Hypothalamus (tissue), 51 donors: ENCODE measurements at places on chromosomes 16 and 17.

- no peak for DNase-seq
Measured at GRCh38 chr17:52181782-52182181, 23.3 kb upstream of the CA10 start.

DNA sequence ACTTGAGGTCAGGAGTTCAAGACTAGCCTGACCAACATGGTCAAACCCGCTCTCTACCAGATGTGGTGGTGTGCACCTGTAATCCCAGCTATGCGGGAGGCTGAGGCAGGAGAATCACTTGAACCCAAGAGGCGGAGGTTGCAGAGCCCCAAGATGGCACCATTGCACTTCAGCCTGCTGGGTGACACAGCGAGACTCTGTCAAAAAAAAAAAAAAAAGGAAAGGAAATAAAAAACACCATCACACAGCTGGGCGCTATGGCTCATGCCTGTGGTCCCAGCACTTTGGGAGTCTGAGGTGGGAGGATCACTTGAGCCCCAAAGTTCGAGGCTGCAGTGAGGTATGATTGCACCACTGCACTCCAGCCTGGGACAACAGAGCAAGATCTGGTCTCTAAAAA lies 13.3 kb upstream of the SBK1 start:
- DNase-seq = no peak

- DNase-seq = no peak
Measured at GRCh38 chr17:81457917-81458555, 54.6 kb downstream of the ACTG1 start.

- no peak for DNase-seq
Measured at GRCh38 chr17:17453088-17453487, 23.7 kb upstream of the MED9 start.

DNA sequence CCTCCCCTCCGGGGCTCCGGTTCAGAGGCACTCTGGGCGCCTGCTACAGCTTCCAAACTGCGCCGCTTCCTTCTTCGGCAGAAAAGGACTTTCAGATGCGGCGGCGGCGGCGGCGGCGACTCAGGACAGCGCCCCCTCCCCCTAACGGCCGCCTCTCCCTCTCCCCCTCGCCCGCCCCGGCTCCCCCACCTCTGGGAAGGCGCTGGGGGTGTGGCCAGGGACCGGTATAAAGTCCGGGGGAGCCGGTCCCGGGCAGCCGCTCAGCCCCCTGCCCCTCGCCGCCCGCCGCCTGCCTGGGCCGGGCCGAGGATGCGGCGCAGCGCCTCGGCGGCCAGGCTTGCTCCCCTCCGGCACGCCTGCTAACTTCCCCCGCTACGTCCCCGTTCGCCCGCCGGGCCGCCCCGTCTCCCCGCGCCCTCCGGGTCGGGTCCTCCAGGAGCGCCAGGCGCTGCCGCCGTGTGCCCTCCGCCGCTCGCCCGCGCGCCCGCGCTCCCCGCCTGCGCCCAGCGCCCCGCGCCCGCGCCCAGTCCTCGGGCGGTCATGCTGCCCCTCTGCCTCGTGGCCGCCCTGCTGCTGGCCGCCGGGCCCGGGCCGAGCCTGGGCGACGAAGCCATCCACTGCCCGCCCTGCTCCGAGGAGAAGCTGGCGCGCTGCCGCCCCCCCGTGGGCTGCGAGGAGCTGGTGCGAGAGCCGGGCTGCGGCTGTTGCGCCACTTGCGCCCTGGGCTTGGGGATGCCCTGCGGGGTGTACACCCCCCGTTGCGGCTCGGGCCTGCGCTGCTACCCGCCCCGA lies at the start of gene IGFBP4:
Gene IGFBP4, plus strand, starts transcription at position 255 of the 792 bp plus-strand sequence. Its CDS starts 286 bp downstream, at position 541.
- peak; percentile 50 for DNase-seq

DNA sequence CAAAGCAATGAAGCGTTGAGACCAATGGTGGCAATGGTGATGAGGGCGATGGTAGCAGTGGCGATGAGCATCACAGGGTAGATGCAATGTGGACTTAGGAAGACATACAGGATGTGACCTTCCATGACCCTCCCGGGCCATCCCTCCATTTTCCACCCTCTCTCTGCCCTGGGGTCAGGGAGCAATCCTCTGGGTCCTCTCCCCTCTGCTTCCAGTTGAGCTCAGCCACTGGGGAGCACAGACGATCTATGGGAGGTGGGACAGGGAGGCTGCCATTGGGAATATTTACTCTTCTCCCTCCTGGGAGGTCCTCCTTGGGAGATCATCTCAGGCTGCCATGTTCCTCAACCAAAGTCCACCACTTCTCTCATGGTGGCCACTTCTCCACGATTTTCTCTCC lies 260.7 kb upstream of the FOXF1 start:
- no peak for DNase-seq

GRCh38 chr17:7574176-7574953 lies 5.1 kb upstream of the CD68 start:
- DNase-seq = no peak

GRCh38 chr17:68356949-68357455 lies 65.7 kb downstream of the ARSG start:
- DNase-seq = no peak

GRCh38 chr17:20203761-20204263 lies 194.7 kb downstream of the SPECC1 start:
- DNase-seq = no peak

GRCh38 chr16:15443753-15444152 lies 9.4 kb downstream of the BMERB1 start:
- no peak for DNase-seq

DNA sequence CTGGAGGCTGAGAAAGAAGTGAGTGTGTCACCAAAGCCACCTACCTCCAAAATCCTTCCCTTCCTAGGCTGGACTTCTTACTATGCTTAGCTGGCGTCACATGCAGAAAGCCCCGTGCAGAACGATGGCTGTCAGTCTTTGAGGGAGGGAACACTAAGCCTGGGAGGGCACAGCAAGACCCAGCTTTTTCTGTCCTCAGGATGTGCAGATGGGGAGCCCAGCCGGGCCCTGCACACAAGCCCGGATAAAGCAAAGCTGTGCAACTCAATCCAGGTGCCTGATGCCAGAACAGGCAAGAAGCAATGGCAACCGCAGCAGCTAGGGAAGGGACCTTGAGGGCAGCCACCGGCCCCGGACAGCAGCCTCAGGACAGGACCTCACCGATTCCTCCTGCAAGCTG lies 13.9 kb upstream of the USP36 start:
- no peak for DNase-seq

DNA sequence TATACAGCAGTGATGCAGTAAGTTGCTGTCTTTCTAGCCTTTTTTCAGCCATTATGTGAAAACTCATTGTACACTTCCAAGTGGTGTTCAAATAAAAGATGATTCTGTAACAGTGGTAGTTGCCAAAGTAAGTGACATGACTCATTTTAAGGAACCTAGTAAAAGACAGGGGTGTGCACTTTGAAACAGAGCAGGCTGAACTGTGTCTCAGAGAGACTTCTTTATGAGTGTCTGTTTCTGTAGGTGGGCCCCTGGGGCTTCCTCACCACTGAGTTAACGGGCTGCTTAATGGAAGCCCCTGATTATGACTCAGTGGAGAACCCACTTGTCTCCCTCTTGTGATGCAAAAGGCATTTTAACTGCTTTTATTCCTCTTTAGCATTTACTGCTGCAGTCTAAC lies 147.3 kb downstream of the PCTP start:
- DNase-seq = no peak

- no peak for DNase-seq
Measured at GRCh38 chr16:89020068-89020924, 43.3 kb upstream of the CBFA2T3 start.

- peak; percentile 49 for DNase-seq
Measured at GRCh38 chr17:19753661-19754463, 5.8 kb upstream of the ALDH3A1 start.
